ENCODE measurements at places on chromosomes 1 and 21. TPM values are rescaled to one million over a fixed set of nuclear protein-coding genes. Genes with fewer than 3 reads are reported as not detected.

KCNK1 gene
- total RNA-seq: 0.78 TPM

- no peak for DNase-seq
Measured at GRCh38 chr1:59063501-59063900, 233.4 kb upstream of the FGGY start.

DNA sequence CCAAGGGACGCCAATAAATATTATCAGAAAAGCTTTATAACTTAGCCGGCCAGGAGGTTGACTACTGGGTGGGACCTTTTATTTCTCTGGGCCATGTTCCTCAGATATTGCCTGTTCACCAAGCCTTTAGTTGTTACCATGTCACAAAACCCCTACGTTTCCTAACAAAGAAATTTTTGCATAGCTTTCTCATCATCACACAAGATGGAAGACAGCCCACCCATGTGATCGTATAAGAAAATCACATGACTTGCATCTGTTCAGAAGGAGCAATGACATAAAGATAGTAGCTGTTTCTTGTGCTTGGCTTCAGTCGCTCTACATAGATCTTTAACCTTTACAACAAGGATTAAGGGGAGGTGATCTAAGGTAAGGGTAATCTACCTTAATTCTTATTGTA is 88.9 kb upstream of the NGF start:
- no peak for DNase-seq

GRCh38 chr21:32240851-32241687 is 37.8 kb downstream of the MIS18A start:
- DNase-seq: no peak

DNA sequence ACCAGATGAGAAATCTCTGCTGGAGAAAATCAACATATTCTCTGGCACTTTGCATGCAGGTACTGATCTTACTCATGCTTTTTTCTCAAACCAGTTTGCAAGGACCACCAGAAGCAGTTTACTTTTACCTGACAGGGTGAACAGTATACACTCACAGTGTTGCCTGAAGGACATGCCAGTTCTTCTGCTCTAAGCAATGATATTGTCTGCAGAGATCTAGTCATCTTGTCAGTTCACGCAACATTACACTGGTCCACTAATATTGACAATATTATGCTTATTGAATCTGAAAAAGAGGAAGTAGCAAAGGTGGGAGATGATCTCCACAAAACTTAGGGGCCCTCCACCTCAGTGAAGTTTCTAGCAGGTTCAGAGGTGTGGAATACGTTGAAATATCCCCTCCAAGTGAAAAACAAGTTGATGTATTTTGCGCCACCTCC is 3.8 kb upstream of the S100B start:
- no peak for DNase-seq

PROK1 gene
- not detected for total RNA-seq
